ENCODE measurements at places on chromosomes 1 and 21. TPM values are rescaled to one million over a fixed set of nuclear protein-coding genes. Genes with fewer than 3 reads are reported as not detected.

Gene OPRD1
- total RNA-seq = not detected

Gene DMBX1
- not detected for total RNA-seq

Gene RORC
- total RNA-seq = 3.6 TPM

DNA sequence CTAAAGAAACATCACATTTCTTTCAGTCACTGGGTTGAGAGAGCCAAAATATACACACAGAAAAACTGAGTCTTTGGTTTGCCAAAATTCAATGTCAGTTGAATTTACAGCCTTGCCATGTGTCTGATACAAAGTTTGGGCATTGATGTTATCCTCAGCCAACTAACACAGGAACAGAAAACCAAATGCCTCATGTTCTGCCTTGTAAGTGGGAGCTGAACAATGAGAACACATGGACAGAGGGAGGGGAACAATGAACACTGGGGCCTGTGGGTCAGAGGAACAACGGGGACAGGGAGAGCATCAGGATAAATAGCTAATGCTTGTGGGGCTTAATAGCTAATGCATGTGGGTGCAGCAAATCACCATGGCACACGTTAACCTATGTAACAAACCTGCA lies 39.6 kb upstream of the C21orf91 start:
- no peak overlapping the region for H3K4me3 ChIP-seq
- no peak for DNase-seq
- no peaks in the 10 kb centered on the region for H3K36me3 ChIP-seq
- H3K27me3 ChIP-seq = no peaks in the 10 kb centered on the region

Gene SMIM1
- 2.6 TPM for total RNA-seq

Gene ACTL8
- total RNA-seq = not detected

Gene ESRRG
- not detected for total RNA-seq

Gene RPTN
- total RNA-seq = not detected

- no peak overlapping the region for H3K27ac ChIP-seq
- H3K4me3 ChIP-seq = no peak overlapping the region
- H3K36me3 ChIP-seq = no peaks in the 10 kb centered on the region
- peaks cover 7% of the 10 kb centered on the region for H3K27me3 ChIP-seq
- no peak for DNase-seq
- H3K4me1 ChIP-seq = peaks cover 14% of the 10 kb centered on the region
These were observed 8.3 kb downstream of the CNR2 start for GRCh38 chr1:23904748-23905357.

DNA sequence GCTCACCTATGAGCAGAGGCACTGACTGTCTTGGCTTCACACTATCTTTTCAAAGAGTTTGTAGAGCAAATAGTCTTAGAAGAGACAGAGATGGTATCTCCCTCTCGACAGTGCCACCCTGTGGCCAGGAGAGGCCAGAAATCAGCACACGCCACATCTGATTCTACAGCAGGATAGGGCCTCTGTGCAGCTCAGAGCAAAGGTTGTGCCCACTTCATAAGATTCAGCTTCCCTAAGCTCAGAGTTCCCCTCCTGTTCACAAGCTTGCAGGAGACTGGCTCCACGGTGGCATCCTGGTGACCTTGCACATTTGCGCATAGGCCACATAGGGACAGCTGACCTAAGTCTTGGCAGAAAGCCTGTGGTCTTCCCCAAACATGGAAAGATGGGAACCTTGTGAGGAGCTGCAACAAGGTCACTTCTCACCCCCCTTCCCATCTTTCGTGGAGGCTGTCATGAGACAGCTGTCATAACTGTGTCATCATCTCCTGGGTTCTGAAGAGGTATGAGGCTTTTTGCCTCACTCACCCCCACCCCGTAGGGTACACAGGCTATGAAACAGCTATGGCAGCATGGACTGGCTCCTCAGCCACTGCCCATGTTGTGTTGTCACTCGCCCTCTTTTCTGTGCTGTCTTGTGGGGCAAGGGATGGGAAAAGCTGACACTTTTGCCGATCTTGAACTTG lies 3.0 kb downstream of the ITLN2 start:
- H3K36me3 ChIP-seq = no peaks in the 10 kb centered on the region
- H3K27me3 ChIP-seq = no peaks in the 10 kb centered on the region
- H3K4me1 ChIP-seq = peaks cover 10% of the 10 kb centered on the region
- DNase-seq = peak; percentile 55
- no peak overlapping the region for H3K4me3 ChIP-seq

- H3K4me3 ChIP-seq = no peak overlapping the region
- no peak for DNase-seq
- H3K4me1 ChIP-seq = no peaks in the 10 kb centered on the region
- no peaks in the 10 kb centered on the region for H3K27me3 ChIP-seq
- H3K27ac ChIP-seq = no peak overlapping the region
- H3K36me3 ChIP-seq = no peaks in the 10 kb centered on the region
These were observed 369.6 kb upstream of the USP24 start for GRCh38 chr1:55584526-55585401.

GRCh38 chr1:224087286-224087794 lies 26.6 kb upstream of the FBXO28 start:
- no peak overlapping the region for H3K4me3 ChIP-seq
- no peaks in the 10 kb centered on the region for H3K27me3 ChIP-seq
- H3K36me3 ChIP-seq = no peaks in the 10 kb centered on the region
- H3K27ac ChIP-seq = no peak overlapping the region
- no peaks in the 10 kb centered on the region for H3K4me1 ChIP-seq

GRCh38 chr1:32241001-32241763 lies 5.8 kb upstream of the FAM167B start:
- no peaks in the 10 kb centered on the region for H3K36me3 ChIP-seq
- H3K27ac ChIP-seq = peak overlapping the region; percentile 15
- H3K4me1 ChIP-seq = peaks cover 40% of the 10 kb centered on the region
- H3K4me3 ChIP-seq = peak overlapping the region; percentile 90
- DNase-seq = no peak

Gene OTUD3
- 11.4 TPM for total RNA-seq

DNA sequence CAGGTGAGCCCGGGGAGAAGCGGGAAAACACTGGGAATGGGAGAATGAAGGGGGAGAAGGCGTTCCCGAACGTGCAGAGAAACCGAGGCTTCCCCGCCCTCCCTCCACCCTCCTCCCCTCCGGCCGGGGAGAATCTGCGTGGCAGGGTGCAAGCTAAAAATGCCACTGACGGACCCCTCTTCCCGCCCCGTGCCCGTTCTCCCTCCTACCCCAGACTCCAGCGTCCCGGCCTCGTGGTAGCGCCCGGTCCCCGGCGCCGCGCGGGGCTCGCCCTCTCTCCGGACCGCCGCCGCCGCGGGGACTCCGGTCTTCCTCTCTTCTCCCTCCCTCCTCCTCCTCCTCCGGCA lies 81.6 kb upstream of the AK4 start:
- peak overlapping the region; percentile 68 for H3K4me3 ChIP-seq
- H3K27ac ChIP-seq = peak overlapping the region; percentile 73
- peaks cover 34% of the 10 kb centered on the region for H3K4me1 ChIP-seq
- no peaks in the 10 kb centered on the region for H3K36me3 ChIP-seq

DNA sequence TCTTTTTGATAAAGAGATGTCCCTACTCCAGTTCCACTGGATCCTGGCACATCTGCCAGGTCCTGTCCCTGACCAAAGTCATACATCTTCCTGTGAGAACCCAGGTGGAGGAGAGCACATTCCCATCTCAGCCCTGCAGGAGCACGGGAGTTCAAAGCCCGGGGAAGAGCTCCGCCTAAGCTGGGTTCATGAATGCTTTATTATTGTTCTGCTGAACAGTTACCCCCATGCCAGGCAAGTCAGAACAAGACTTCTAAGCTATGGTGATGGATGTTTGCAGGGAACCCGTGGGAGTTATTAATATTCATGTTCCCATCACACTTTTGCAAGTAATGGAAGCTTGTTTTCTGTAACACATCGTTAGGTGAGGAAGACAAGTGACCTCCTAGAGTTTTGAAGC lies 62.9 kb downstream of the SEC16B start:
- no peaks in the 10 kb centered on the region for H3K27me3 ChIP-seq
- H3K36me3 ChIP-seq = no peaks in the 10 kb centered on the region
- no peak overlapping the region for H3K4me3 ChIP-seq
- no peak overlapping the region for H3K27ac ChIP-seq

GRCh38 chr1:209766051-209766450 lies 10.2 kb downstream of the TRAF3IP3 start:
- peaks cover 67% of the 10 kb centered on the region for H3K36me3 ChIP-seq
- DNase-seq = no peak
- H3K27me3 ChIP-seq = no peaks in the 10 kb centered on the region

- no peak for DNase-seq
- peak overlapping the region; percentile 17 for H3K4me3 ChIP-seq
- H3K36me3 ChIP-seq = no peaks in the 10 kb centered on the region
- H3K27ac ChIP-seq = peak overlapping the region; percentile 47
These were observed 258.3 kb upstream of the SGIP1 start for GRCh38 chr1:66275601-66276023.

Gene MANEAL
- total RNA-seq = 0.53 TPM

Gene TMIGD3
- total RNA-seq = not detected

- no peak for DNase-seq
- no peaks in the 10 kb centered on the region for H3K4me1 ChIP-seq
- H3K27ac ChIP-seq = no peak overlapping the region
These were observed 211.1 kb downstream of the MATN1 start for GRCh38 chr1:30511991-30512913.

- H3K4me1 ChIP-seq = no peaks in the 10 kb centered on the region
- no peak for DNase-seq
These were observed 72.1 kb downstream of the SLC5A9 start for GRCh38 chr1:48294656-48295055.

DNA sequence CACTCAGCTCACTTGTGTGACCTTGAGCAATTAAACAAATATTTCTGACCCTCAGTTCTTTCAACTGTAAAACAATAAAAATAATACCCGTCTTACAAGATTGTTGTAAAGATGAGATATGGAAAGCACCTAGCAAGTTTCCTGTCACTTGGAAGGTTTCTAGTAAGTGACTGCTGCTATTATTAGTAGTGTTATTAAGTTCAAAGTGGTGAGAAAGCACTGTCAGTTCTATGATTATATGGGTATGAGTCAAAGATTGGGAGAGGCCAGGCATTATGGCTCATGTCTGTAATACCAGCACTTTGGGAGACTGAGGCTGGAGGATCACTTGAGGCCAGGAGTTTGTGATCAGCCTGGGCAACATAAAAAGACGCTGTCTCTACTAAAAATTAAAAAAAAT lies 145.4 kb downstream of the C1orf21 start:
- no peaks in the 10 kb centered on the region for H3K4me1 ChIP-seq
- DNase-seq = no peak
- H3K36me3 ChIP-seq = no peaks in the 10 kb centered on the region
- H3K27ac ChIP-seq = no peak overlapping the region
- peaks cover 5% of the 10 kb centered on the region for H3K27me3 ChIP-seq
- no peak overlapping the region for H3K4me3 ChIP-seq

DNA sequence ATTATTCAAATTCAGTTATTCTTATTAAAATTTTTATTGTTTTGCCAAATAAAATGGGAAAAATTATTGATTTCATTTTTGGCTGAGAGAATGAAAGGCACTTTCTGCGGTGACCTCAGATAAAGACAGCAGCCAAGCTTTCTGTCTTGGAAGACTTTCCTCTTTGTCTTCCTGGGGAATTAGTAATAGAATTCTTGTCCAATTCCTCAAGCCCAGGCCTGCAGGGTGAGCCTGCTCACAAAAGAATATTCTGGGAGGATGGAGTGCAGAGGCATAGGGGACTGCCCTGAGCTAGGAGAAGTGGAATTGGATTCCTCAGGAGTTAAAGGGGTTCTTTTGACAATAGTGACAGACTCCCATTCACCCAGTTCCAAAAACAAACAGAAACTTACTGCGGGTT lies 614.5 kb upstream of the ADGRL2 start:
- H3K4me1 ChIP-seq = no peaks in the 10 kb centered on the region
- DNase-seq = no peak
- H3K4me3 ChIP-seq = no peak overlapping the region
- H3K36me3 ChIP-seq = no peaks in the 10 kb centered on the region
- no peaks in the 10 kb centered on the region for H3K27me3 ChIP-seq
- H3K27ac ChIP-seq = no peak overlapping the region

- H3K4me3 ChIP-seq = no peak overlapping the region
- no peaks in the 10 kb centered on the region for H3K27me3 ChIP-seq
- peak; percentile 24 for DNase-seq
- peak overlapping the region; percentile 80 for H3K27ac ChIP-seq
- H3K4me1 ChIP-seq = peaks cover 92% of the 10 kb centered on the region
These were observed 6.4 kb downstream of the ADARB1 start for GRCh38 chr21:45080639-45081414.

GRCh38 chr1:19949016-19949415 lies 25.6 kb upstream of the PLA2G2E start:
- H3K27ac ChIP-seq = no peak overlapping the region
- no peak overlapping the region for H3K4me3 ChIP-seq
- no peak for DNase-seq
- H3K36me3 ChIP-seq = no peaks in the 10 kb centered on the region
- peaks cover 3% of the 10 kb centered on the region for H3K27me3 ChIP-seq

Gene KCNN3
- not detected for total RNA-seq

DNA sequence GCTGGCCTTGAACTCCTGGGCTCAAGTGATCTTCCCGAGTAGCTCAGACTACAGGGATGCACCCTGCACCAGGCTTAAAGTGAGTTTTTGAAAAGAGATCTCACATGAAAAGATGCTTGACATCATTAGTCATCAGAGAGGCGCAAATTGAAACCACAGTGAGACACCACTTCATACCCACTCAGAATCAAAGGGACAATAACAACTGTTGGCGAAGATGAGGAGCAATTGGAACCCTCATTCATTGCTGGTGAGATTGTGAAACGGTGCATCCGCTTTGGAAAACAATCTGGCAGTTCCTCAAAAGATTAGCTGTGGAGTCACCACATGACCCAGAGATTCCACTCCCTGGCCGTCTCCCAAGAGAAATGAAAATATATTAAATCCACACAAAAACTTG lies 122.3 kb downstream of the PGBD5 start:
- no peaks in the 10 kb centered on the region for H3K27me3 ChIP-seq
- no peak for DNase-seq
- H3K27ac ChIP-seq = no peak overlapping the region
- H3K36me3 ChIP-seq = no peaks in the 10 kb centered on the region
- no peak overlapping the region for H3K4me3 ChIP-seq

- no peaks in the 10 kb centered on the region for H3K36me3 ChIP-seq
- no peak overlapping the region for H3K27ac ChIP-seq
- peaks cover 6% of the 10 kb centered on the region for H3K27me3 ChIP-seq
These were observed 54.6 kb upstream of the SYT14 start for GRCh38 chr1:209883341-209883971.

- H3K36me3 ChIP-seq = no peaks in the 10 kb centered on the region
- peaks cover 2% of the 10 kb centered on the region for H3K27me3 ChIP-seq
- no peak overlapping the region for H3K27ac ChIP-seq
- H3K4me1 ChIP-seq = peaks cover 5% of the 10 kb centered on the region
- H3K4me3 ChIP-seq = no peak overlapping the region
- peak; percentile 78 for DNase-seq
These were observed 7.6 kb upstream of the NPL start for GRCh38 chr1:182781841-182782586.

GRCh38 chr1:17437580-17438317 lies 1.7 kb downstream of the RCC2 start:
- H3K4me1 ChIP-seq = peaks cover 42% of the 10 kb centered on the region
- peak; percentile 82 for DNase-seq
- no peaks in the 10 kb centered on the region for H3K27me3 ChIP-seq
- H3K4me3 ChIP-seq = peak overlapping the region; percentile 94
- H3K36me3 ChIP-seq = peaks cover 21% of the 10 kb centered on the region
- peak overlapping the region; percentile 80 for H3K27ac ChIP-seq

Data from CD4-positive, alpha-beta T cell (primary cell).